Spinal cord (tissue), 10 donors: ENCODE measurements at places on chromosomes 2 and 18. TPM values are rescaled to one million over a fixed set of nuclear protein-coding genes. Genes with fewer than 3 reads are reported as not detected.

Gene RPRM
- total RNA-seq = 15.1 TPM

DNA sequence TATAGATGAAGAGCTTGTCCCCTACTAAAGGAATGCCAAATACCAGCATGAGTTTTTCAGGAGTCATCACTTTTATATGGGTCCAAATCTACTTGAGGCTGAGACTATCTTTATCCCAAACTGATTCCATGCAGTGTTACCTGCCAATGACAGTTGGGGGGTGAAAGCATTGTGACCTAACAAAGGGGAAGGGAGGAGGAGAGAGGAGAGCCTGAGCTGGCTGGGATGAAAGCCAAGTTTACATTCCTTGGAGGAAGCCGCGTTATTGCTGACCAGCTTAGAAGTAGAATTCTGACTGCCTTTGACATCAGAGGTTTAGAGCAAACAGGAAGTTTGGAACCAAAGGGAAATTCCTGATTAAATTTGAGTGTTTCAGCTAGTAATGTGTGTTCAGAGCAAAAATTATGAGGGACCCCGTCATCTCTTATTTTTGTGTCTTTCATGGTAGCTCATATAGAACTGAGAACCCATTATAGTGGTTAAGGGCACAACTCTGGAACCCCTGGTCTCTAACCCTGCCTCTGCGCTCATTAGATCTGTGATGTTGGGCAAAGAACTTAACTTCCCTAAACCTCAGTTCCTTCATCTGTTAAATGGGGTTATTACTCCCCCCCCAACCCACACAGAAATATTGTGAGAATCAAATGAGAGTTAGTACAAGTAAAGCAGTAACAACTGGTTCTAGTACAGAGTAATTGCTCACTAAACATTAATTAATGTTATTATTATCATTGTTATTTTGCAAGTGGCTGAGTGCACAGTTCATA lies 199.3 kb upstream of the EPAS1 start:
- peak; percentile 28 for DNase-seq

Gene ME2
- total RNA-seq = 70.9 TPM

DNA sequence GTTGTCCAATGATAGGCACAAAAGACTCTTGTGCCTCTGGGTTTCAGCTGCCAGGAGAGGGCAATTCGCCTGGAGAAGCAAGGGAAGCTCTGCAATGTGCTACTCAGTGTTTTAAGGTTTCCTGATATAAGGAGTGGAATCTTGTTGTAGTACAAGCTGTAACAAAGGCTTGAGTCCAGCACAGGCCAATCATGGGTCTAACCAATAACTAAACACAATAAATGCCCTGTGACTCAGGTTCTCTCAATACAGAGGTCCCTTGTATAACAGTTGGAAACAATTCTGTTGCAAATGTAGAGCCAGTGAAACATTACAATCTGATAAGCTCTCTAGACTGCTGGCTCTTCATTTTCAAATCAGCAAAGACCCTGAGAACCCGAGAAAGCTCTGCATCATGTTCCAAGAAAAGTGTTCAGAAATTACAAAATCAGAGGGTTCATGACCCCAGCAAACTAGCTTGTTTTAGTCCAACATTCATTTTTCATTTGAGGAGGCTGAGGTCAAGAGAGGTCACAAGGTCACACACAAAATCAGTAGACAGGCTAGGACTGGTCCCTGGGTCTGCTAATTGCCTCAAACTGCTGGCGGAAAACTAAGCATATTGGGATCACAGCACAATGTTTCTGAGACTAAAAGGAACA lies 59.0 kb upstream of the DNMT3A start:
- no peak for DNase-seq

DNA sequence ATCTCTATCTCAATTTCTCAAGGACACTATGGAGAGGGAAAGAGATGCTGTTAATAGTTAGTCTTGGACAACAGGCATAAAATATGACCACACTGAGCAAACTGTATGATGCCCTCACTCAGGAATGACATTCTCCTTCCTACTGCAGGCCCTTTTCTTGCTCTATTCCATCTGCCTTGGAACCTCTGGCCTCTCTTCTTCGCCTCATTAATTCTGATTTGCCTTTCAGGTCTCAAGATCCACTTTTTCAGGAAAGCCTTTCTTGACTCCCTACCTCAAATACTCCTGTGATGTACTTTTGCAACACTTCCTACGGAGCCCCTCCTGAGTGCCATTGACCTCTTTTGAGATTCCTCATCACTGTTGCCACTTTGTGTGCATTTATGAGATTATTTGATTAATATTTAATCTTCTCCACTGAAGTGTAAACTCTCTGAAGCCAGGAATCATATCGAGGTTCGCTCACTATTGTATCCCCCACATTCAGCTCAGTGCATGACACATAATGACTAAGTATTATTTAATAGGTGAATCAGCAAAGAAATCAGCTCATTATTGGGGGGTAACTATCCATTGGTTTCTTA lies 21.3 kb upstream of the SPP2 start:
- no peak for DNase-seq

DNA sequence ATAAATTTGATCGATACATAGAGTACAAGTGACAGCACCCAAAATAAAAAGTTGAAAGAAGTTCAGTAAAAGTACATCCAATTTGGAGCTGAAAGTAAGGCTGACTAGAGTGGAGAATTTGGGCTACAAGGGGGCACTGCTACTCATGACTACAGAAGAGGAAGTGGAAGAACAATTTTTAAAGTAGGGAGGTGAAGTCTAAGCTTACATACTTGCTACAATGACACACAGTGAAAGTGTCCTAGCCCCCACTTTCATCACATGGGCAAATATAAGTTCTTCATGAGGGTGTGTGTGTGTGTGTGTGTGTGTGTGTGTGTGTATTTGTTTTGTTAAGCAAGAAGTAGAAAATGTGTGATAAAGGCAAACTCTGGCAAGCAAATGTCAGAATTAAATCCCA lies 45.7 kb downstream of the MAP3K2 start:
- DNase-seq = no peak

DNA sequence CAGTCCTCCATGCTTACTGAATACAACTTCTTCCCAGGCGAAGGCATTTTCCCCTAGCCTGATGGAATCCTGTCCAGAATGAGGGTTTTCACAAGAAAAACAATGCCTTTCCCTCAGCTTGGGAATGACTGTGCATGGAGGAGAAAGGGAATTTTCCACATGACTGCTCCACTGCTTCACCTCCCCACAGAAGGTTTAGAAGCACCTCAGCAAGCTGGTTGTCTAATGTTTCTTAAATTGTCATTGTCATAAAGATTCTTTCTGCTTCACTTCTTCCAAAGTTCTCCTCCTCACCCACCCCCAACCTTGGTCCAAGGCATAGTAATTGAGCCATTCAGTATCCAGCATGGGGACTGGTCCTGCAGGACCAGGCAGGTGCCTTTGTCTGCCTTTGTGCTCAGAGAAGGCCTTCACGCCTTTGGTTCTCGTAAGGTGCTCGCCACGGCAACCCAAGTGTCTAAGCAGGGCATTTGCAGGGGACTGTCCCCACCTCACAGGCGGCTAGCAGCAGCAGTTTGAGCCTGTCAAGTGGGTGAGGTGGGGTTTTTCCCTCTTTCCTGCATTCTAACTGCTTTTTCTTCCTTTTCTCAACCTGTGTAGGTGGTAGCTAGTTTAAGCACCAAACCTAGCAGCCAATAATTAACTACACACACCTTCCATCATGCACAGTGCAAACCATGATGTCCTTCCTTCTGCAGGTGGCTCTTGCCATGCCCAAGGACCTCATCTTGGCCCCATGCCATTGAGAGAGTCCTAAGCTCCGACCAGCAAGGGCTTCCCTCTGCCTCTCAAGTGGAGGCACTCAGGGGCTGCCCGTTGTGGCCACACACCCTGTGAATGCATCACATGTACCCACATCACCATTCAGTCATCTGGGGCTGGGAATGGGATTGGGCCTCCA lies 65.7 kb upstream of the BCL2L11 start:
- DNase-seq = no peak
